A549 treated with DMSO at 1 μM for 4 hours (cell line): ENCODE measurements at places on chromosomes 1 and 21. TPM values are rescaled to one million over a fixed set of nuclear protein-coding genes. Genes with fewer than 3 reads are reported as not detected.

The SAMD11 gene
- total RNA-seq: 17.3 to 36.9 TPM (median 28.0 TPM) in 5 replicates

The ZNF593OS gene
- total RNA-seq: 0.07 to 0.78 TPM (median 0.21 TPM) in 4 of 5 replicates, not detected in the other

The JAK1 gene
- total RNA-seq: 126 to 153 TPM (median 141 TPM) in 5 replicates

The CAMK2N1 gene
- 33.9 to 47.9 TPM (median 40.8 TPM) in 5 replicates for total RNA-seq

The S100A7A gene
- not detected in 5 replicates for total RNA-seq

The PTPN7 gene
- total RNA-seq: 0.05 to 0.11 TPM in 2 of 5 replicates, not detected in the others

The BRINP3 gene
- not detected in 5 replicates for total RNA-seq

The LCK gene
- 0.07 TPM in 1 of 5 replicates, not detected in the others for total RNA-seq

The ZMPSTE24 gene
- total RNA-seq: 36.2 to 47.5 TPM (median 42.9 TPM) in 5 replicates

The IL10 gene
- total RNA-seq: not detected in 5 replicates

The NBPF11 gene
- total RNA-seq: 4.5 to 5.1 TPM (median 5.0 TPM) in 5 replicates

The AXDND1 gene
- 0.24 to 0.71 TPM (median 0.43 TPM) in 5 replicates for total RNA-seq

The OR2T35 gene
- not detected in 5 replicates for total RNA-seq

The MYOM3 gene
- 5.8 to 7.2 TPM (median 6.4 TPM) in 5 replicates for total RNA-seq

The UTS2 gene
- total RNA-seq: 0.73 TPM in 1 of 5 replicates, not detected in the others

The NFIA gene
- total RNA-seq: 5.5 to 7.0 TPM (median 6.5 TPM) in 5 replicates

The OR2L13 gene
- total RNA-seq: not detected in 5 replicates

The RUSC1 gene
- 42.4 to 52.9 TPM (median 48.9 TPM) in 5 replicates for total RNA-seq

The KRTAP23-1 gene
- total RNA-seq: not detected in 5 replicates

The OR2T34 gene
- not detected in 5 replicates for total RNA-seq

The RHBDL2 gene
- total RNA-seq: 1.8 to 2.7 TPM (median 2.2 TPM) in 5 replicates

The GBP3 gene
- total RNA-seq: 1.2 to 2.1 TPM (median 1.6 TPM) in 5 replicates

The SSX2IP gene
- total RNA-seq: 11.4 to 16.2 TPM (median 14.0 TPM) in 5 replicates

The HHIPL2 gene
- total RNA-seq: 10.2 to 11.5 TPM (median 10.4 TPM) in 5 replicates

The ABCA4 gene
- total RNA-seq: 0.05 to 0.11 TPM (median 0.06 TPM) in 5 replicates

The RGS4 gene
- 0.07 to 0.39 TPM (median 0.16 TPM) in 4 of 5 replicates, not detected in the other for total RNA-seq

The NOS1AP gene
- total RNA-seq: 0.43 to 0.67 TPM (median 0.56 TPM) in 5 replicates

The IL19 gene
- not detected in 5 replicates for total RNA-seq

The TNN gene
- not detected in 5 replicates for total RNA-seq

The SUSD4 gene
- total RNA-seq: 0.34 to 1.2 TPM (median 0.73 TPM) in 5 replicates
